Stimulated activated CD4-positive, alpha-beta T cell treated with anti-CD3 and anti-CD28 coated beads, Interleukin-12 subunit alpha, Interleukin-12 subunit beta, amount 100 ng/mL, for 48 hours (primary cell): ENCODE measurements at places on chromosomes 5 and 9.

DNA sequence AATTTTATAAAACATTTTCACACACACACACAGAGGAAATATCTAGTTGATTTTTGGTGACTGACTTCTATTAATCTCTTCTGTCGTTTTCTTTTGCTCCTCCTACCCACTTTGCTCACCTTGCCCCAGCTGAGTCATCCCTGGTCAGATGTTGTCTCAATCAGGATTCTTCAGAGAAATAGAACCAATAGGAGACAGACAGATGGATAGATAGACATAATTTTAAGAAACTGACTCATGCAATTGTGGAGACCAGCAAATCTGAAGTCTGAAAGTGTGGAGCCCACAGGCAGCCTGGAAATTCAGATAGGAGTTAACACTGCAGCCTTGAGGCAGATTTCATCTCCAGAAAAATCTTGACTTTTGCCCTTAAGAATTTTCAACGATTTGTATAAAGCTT, 37.0 kb upstream of the PIK3R1 start:
- DNase-seq, result no peak

DNA sequence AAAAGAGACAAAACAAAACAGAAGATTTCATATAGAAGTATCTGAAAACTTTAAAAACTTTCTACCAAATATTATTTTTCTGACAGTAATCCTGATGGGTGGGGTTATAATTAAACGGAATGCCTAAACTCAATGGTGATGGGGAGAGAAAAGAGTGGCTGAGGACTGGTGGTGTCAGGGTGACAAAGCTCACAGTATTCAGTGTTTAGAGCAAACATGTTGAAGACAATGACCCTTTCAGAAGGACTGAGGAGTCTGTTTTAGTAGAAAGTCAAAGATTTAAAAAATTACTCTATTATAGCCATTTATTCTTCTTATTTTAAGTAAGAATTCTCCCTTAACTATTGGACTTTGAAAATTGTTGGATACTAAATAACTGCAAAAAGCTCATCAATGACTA, 1144.0 kb downstream of the TAF11L14 start:
- no peak for DNase-seq

GRCh38 chr5:119315516-119315949, 40.3 kb upstream of the TNFAIP8 start:
- no peak for DNase-seq

DNA sequence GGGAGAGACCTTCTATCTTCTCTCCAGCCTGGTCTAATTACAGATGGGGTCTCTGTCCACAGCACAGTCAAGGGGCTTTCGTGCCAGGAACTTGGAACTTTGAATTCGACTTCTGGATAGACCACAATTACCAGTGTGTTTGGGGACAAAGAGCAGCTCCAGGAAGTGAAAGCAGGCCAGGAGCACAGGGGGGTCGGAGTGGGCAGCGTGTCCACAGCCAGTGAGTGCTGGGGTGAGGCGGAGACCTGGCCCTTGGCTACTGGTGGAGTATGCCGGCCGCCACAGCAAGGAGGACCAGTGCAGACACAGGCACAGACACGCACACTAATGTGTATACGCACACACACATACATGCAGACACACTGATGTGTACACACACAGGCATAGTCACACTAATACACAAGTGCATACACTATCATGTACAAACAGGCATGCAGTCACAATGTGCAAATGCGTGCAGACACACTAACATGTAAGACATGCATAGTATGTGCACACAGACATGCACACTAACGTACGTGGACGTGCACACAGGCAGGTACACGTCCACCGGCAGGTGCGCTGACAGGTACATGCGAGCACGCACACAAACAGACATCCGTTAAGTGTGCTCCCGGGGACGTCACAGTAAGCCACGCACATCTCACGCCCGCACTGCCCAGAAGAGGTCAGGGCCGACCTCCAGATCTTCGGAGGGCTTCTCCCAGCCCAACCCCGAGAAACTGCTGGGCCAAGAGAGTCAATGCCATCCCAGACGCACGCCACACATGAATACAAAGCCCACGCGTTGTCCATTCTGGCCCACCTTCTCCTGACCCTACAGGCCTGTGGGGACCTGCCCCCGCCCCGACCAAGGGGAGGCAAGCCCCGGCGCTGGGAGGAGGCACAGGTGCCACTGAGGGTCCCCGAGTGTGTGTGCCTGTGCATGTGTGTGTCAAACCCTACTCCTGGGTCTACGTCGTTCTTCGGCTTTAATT, 46.5 kb downstream of the NKD2 start:
- DNase-seq, result no peak

DNA sequence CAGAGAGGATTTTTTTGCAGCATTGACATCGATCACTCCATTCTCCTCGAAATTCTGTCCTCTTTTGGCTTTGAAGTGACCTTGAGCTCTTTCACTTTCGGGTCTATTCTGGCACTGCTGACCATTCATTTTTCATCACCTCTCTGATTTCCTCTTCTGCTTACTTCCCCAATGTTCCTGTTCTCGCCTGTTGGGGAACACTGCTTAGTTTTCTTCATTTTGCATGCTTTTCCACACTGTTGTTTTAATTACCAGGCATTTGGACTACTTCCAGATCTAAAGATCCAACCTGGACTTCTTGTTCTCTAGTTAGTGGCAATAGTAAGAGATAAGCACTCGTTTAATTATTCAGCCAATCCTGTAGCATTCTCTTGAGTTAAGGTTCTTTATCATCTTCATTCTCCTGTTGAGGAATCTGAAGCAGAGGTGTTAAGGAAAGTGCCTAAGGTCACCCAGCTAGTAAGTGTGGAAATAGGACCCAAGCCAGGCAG, 53.4 kb downstream of the MAN2A1 start:
- no peak for DNase-seq

DNA sequence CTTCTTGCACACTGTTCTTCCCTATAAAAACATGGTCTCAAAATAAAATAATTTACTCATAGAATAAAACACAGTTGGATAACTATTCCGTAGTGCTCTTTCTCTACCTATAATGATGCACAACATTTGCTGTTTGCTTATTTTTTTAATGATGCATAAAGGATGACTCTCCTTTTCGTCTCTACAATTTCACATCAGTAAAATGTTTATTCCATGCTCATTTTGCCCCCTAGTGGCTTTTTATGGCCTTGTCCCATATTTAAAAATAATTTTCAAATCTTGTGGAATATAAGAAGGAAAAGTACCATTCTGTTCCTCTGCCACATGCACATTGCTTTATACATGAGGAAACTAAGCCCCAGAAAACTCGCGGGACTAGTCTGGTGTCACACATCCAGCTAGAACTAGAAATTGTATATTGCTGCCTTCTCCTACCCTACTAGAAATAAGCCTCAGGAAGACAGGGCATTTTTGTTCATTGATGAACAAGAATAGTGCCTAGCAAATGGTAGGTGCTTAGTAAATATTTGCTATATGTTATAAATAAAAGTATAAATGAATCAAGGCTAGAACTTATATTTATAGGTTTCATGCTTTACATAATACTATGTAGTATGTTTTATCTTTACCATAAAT, 12.7 kb downstream of the KCTD16 start:
- no peak for DNase-seq

DNA sequence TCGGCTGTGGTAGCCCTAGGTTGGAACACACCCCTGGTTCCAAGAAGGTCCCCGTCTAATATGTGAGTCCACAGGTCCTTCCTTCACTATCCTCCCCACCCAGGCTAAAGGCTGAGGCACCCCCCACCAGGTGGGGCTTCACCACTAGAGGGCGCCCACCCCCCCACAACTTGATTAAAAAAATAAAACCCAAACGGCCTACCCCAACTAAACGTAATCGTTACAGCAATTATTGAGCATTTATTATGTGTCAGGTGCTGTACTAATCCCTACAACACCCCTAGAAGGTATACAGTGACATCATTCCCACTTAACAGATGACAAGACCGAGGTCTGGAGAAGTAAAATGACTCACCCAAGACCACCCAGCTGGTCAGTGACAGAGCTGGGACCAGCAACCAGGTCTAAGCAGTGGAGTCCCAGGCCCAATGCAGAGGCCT, 65.0 kb downstream of the FGF18 start:
- DNase-seq, result peak; percentile 30

DNA sequence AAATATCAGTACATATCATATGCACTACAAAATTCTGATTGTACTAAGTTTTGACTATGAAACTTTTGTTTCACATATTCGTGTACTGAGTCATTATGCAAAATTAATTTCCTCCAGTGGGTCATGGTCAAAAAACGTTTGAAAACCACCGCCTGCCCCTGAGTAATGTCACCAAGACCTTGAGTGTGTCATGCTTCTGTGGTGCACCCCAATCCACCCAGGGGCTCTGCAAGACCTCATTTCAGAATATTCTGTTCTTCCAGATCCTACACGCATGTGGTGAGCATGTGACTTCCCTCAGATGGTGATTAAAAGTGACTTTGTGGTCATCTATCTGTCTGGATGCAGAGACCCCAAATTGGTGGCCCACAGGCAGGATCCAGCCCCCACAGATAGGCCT, 31.0 kb downstream of the ABLIM3 start:
- DNase-seq, result no peak

DNA sequence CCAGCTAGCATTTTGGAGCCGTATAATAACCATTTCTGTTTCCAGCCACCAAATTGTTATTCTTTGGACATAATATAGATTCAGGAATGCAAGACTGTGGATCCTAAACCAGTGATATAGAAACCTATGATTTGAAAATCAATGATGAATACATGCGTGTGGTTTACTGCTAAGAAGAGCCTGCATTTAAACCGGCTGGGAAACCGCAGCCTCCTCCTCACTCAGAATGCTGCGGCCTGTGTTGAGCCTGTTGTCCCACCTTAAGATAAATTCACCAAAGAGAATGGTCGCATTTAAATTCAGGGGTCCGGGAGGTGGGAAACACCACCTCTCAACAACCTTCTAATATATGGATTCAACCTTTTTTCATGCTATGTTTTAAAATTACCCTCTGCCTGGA, 148.0 kb downstream of the MEF2C start:
- DNase-seq, result no peak

- DNase-seq, result no peak
These were observed 24.3 kb downstream of the S100Z start for GRCh38 chr5:76874088-76874581.

DNA sequence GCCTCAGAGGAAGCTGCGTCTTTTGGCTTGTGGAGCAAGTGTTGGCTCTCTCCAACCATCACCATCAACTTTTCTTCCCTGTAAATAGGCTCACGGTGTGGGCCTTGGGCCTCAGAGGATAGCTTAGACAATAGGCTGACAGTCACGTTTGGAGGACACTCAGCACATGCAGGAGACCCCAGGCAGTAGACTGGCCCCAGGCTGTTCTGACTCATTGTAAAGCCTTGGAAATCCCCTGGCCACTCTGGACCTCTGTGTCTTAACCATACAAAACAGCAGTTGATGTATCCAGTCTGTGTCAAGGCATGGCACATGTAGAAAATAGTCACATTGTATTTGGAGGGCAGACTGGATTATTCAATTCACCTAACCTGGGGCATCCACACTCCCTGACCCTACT, 18.6 kb downstream of the CD74 start:
- no peak for DNase-seq
